AG20443 (cell line): ENCODE measurements at places on chromosomes 6 and 20.

DNA sequence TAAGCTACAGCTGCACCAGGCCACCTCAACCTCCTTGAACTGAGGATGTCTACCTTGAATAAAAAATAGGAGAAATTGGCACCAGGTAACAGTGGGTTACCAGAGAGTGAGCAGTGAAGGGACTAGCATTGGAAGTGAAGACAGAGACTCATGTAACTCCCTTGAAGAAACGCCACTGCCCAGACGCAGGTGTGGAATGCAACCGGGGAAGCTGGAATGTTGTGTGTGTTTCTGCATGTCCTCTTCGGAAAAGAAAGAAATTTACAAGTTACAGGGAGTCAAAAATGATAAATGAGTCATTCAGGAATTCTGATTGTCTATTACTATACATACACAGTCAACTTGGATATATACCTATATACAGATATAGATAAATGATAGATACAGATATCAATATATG is 514.7 kb upstream of the AGPAT4 start:
- DNase-seq = no peak

DNA sequence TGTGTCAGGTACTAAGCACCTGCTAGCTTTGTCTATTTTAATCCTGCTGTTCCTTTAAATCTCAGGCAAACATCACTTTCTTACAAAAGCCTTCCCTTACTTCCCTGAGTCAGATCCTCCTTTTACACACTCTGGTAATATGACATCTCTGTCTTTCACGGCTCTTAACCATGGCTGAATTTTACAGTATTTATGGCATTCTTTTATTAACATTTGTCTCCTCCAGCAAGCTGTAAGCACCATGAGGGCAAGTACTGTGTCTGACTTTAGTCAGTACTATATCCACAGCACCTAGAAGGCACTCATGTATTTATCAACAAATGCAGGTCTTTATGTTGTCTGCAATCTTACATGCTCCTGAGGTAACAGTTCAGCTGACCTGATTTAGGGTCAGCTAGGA is 33.7 kb upstream of the HBS1L start:
- no peak for DNase-seq

DNA sequence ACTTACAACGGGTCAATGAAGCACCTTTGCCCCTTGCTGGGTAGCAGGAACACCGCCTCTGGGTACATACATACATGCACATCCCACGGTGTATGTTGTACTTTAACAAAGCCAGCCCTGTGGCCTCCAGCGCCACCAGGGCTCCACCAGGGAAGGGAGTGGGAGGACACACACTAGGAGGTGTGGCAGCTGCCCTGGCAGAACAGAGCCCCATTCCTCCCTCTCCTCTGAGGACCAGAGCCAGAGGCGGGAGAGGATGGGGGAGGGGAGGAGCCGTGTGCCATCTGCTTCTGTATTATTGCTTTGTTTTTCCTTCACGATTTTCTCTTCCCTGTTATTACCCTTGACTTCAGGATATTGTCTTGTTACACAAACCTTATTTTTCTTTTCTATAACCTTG is 105.8 kb upstream of the TRAF3IP2 start:
- DNase-seq = peak; percentile 42

DNA sequence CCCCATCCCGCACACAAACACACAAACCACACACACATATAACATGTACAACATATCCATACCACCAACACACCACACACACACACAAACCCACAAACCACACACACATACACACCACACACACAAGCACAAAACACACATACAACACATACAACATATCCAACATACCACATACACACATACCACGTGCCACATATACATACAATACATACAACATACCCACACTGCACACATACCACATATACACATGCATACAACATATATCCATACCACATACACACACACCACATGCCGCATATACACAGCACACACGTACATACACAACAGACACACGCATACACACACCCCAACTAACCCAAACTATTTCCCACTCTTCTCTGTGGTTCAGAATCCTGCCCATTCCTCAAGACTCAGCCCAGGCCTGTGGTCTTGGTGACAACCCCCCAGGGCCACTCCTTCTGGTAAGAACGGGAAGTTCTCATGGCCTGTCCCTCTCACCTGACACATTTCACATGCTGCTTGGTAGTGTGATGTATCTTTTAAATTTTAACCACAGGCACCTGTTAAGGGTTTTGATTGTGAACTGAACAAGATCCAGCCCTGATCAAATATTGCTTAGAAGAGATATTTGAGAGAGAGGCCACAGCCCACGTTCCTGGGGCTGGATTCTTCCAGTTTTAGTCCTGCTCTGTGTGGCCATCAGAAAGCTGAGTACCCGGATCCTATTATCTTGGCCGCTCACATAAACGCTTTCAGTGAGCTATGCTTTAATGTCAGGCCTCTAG is 55.9 kb upstream of the KCNK16 start:
- no peak for DNase-seq

GRCh38 chr20:63536241-63536977 is 767 bp downstream of the PTK6 start:
- peak; percentile 62 for DNase-seq

DNA sequence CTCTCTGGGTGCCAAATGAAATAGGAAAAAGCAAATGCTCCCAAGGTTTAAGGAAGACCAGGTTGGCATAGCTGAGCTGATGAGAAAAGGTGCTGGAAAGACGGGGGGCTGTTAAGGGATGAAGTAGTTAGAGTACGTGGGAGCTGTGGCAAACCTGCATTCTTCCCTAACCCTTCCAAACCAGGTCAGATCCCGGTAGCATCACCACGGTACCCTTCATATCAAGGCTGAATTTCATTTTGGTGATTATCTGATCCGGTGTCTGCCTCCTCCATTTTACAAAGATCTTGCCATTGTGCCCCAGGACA is 68.0 kb upstream of the PIM1 start:
- DNase-seq = no peak

DNA sequence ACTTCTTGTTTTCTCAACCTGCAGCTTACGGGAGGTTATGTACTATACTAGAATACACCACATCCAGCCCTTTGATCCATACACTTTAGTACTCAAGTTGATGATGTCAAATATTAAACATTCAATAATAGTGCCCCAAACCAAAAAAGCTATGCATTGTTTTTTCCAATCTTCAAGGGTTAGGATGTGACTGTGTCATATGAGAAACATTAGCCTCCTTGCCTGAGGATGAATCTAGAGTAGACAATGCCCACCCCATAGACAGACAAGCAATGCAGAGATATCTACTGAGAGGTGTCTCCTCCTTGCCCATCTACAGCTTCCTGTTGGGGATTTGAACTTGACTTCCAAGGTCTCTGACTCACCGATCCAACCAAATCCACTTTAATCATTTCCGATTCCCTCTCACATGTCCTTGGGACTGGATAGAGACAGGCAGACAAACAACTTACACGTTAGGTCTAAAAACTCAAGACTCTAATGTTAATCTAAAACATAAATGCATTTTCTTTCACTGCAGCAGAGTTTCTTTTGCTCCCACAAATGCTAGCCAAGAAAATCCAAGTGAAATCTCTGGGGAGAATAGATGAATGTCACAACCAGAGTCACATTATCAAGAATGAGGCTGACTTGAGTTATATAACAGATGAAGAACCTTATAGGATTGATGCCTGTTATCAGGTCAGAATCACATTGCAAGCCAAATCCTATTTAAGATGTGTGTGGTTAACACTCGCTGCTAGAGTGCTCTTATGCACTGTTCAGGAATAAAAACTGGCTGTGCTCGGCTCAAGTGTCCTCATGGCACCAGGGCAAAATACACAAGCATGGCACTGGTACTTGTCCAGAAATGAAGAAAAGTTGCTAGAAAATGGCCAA is 75.5 kb upstream of the TNFAIP3 start:
- no peak for DNase-seq

DNA sequence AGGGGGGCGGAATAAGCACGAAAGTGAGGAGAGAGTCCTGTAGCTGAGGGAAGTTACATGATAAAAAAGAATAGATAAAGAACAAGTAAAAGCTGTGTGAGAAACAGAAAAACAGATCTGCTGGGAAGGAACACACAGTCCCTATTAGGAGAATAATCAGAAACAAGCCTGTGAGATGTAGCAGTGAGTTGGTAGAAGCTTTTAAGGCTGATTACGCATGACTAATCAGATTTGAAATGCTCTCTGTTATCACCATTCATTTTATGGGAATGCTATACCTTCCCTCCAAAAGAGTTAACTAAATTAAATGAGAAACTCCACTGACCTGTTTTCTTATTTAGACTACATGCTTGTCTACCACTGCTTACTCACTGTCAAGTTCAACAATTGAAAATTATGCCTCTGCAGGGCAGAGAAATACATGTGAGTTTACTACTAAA is 15.8 kb downstream of the REPS1 start:
- no peak for DNase-seq

DNA sequence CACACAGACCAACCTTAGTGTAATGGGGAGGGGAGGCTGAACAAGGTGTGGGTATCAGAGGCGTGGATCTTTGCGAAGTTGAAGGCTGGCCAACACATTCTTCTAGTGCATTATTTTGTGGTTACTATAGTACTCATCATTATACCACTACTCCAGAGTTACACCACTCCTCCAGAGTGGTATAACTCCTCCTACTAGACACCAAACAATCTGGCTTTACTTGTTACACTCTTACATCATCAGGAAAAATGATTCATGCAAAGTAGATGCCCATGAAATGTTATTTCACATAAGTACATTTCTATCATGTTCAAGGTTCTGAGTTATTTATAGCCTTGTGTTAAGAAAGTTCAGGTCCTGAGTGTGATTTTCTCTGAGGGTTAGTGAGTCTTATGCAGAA is 443.1 kb upstream of the OPRM1 start:
- no peak for DNase-seq

DNA sequence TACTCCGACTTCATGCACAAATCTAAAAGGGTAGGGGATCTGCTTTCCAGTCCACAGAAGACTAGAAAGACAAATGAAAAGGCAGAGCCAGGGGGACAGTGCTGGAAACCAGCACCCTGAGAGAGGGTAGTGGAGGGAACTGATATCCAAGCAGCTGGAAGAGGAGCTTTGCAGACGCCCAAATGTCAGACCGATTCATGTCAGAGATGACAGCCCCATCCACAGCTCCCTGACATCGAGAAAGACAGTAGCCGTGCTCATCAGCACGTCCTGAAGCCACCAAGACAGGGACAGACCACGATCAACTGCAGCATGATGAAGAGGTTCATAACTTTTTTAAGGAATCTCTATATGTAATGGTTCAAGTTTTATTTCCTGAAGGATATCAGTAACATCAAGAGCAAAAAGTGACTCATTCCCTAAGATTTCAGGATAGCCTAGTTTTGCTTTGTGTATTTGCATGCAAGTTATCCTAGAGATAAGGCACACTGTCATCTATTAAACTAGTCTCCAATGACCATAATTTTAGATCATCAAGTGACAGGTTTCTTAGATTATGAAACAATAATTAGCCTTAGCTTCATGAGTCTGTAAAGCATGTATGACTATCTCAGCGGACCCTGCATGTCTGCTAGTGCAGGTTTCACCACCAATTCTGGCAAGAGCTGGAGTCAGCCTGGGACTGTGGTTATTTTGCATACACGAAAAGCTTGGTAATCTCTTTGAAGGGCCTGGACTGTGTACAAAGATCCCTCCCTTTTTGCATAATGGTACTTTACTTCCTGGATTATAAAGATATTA is 43.0 kb downstream of the PRDM1 start:
- peak; percentile 93 for DNase-seq

GRCh38 chr6:126002755-126003679 is 16.7 kb downstream of the TRMT11 start:
- DNase-seq = no peak

DNA sequence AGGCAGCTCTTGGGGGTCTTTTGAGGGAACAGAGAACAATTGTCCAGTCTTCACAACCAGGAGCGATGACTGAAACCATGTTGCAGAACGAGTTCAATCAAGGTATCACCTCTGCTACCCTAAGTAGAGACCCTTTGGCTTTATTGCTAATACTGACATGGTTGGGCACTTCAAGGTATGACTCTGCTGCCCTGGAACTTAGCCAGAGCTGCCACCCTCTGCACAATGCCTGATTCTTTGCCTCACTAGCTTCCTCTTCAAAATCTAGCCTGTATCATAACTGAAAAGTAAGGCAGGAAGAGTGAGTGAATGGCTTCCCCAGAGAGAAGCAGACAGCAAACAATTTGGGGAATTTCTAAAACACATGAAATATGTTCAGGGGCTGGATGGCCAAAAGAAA is 592.7 kb upstream of the NRSN1 start:
- DNase-seq = no peak

DNA sequence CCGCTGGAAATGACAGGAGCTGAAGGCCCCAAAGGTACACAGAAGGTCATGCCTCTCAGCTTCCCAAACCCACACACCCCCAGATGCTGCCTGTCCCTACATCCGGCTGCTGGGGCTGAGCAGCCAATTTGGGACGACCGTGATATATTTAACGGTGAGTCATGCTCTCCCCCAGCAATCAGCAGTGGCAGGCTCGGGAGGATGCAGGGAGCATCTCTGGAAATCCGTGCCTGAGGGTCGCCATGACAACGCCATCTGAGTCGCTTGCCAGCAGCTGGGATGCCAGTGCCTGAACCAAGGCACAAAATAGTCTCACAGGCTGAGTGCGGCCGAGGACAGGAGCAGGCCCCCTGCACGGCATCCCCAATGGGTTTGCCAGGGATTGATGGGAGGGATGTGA is 57.9 kb downstream of the KCNB1 start:
- DNase-seq = no peak

GRCh38 chr6:160979061-160979708 is 12.4 kb upstream of the MAP3K4 start:
- peak; percentile 45 for DNase-seq

- DNase-seq = no peak
Measured at GRCh38 chr6:39476151-39476550, 153.6 kb upstream of the KCNK16 start.

DNA sequence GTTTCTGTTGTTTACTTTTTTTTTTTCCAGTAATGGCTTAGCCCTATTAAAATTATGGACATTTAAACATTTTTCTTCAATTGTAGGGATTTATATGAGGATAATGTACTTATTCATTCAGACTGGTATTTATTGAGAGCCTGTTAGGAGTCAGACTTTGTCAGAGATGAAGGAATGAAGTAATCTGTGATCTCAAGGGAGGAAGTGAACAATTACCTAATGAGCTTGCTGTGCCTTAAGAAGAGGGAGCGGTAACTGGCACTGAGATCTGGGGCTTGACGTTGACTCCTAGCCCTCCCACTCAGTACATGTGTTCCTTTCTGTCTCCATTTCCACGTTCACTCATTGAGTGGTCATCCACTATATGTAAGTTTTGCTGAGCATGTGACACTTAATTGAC is 12.6 kb downstream of the AFDN start:
- no peak for DNase-seq

- no peak for DNase-seq
Measured at GRCh38 chr6:143022587-143022986, 38.1 kb upstream of the AIG1 start.
